ENCODE measurements at places on chromosomes 3 and 15. TPM values are rescaled to one million over a fixed set of nuclear protein-coding genes. Genes with fewer than 3 reads are reported as not detected.

DNA sequence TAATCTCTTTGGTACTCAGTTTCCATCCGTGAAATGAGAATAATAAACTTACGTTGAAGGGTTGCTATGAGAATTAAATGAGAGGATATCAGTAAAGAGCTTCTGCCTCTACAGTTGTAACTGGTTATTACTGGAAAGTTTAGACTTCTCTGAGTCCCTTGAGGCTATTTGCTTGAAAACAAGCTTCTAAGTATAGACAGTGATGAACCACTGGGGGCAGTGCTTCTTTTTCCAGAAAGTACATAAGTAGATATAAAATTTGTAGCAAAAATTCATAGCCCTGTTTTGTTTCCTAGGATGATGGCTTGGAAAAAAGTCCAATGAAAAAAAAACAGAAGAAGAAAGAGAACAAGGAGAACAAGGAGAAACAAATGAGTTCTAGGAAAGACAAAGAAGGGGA, 87.1 kb downstream of the RGMA start:
- no peak for DNase-seq

GRCh38 chr15:101126618-101127505, 125.0 kb downstream of the CHSY1 start:
- DNase-seq: no peak

- no peak for DNase-seq
Observed at GRCh38 chr3:40229386-40229785, 80.1 kb upstream of the EIF1B start.

DNA sequence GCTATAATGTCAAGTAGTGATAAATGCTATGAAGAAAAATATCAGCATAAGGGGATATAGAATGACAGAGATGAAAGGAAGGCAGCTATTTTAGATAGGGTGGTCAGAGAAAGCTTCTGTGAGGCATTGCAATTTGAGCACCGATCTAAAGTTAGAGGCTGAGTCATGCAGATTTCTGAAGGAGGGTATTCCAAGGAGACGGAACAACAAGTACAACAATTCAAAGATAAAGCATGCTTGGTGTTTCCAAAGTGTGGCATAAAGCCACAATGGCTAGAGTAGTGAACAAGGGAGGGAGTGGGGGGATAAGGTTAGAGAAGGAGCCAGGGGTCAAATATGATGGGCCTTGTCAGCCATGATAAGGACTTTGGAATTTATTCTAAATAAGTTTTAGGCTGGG, 71.9 kb downstream of the PFN2 start:
- no peak for DNase-seq

GRCh38 chr3:196867155-196867506, 589 bp upstream of the SENP5 start:
- no peak for DNase-seq

GRCh38 chr3:71611099-71611498, 27.6 kb upstream of the FOXP1 start:
- no peak for DNase-seq

DNA sequence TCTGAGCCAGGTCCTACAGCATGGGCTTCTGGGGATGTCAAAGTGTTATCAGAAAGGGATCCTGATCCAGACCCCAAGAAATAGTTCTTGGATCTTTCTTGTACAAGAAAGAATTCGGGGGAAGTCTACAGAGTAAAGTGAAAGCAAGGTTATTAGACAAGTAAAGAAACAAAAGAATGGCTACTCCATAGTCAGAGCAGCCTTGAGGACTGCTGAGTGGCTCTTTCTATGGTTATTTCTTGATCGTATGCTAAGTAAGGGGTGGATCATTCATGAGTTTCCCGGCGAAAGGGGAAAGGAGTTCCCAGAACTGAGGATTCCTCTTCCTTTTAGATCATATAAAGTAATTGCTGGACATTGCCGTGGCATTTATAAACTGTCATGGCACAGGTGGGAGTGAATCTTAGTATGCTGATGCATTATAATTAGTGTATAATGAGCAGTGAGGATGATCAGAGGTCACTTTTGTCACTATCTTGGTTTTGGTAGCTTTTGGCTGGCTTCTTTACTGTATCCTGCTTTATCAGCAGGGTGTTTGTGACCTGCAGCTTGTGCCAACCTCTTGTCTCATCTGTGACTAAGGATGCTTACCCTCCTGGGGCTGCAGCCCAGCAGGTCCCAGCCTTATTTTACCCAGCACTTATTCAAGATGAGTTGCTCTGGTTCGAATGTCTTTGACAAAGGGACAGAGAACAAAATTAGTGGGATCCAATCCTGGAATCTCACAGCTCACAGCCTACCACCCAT, 41.0 kb downstream of the CRYGS start:
- DNase-seq: no peak

DNA sequence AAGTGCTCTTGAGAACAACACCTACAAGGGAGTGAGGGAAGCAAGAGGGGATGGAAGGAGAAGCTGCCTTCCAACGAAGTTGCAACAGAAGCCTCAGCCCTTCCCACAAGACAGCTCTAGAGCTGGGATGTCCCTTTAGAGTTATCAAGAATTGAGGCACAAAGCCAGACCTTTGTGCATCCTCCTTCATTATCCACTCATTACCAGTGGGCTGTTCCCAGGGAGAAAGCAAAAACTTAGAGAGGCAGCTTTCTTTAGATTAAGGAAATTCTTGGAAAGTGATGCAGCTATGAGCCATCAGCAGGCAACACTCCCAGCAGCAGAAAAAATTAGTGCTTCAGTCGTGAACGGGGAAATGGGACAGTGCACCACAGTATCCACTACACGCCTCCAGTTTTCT, 10.6 kb upstream of the CD96 start:
- no peak for DNase-seq

GRCh38 chr3:58507356-58508078, 15.6 kb downstream of the KCTD6 start:
- DNase-seq: no peak

GRCh38 chr15:42087926-42088800, 6.2 kb downstream of the PLA2G4D start:
- DNase-seq: no peak

GRCh38 chr15:101393172-101393571, 96.3 kb downstream of the PCSK6 start:
- no peak for DNase-seq

- no peak for DNase-seq
Observed at GRCh38 chr15:70164156-70164900, 66.6 kb upstream of the TLE3 start.

- DNase-seq: no peak
Observed at GRCh38 chr15:74826364-74826819, at the start of gene CPLX3. CPLX3 (plus strand) TSS chr15:74826627; CDS start chr15:74826704, 77 bp downstream.

GRCh38 chr3:87206070-87206469, 21.0 kb upstream of the CHMP2B start:
- DNase-seq: no peak

Gene CSPG5
- 47.6 TPM for total RNA-seq

Gene ALDH1L1
- total RNA-seq: 4.7 TPM

Gene PCOLCE2
- total RNA-seq: 12.6 TPM

Gene MB21D2
- 41.1 TPM for total RNA-seq

Gene CLRN1
- not detected for total RNA-seq

Gene SH3BP5
- total RNA-seq: 58.1 TPM

Gene C3orf85
- total RNA-seq: not detected

Gene UTS2B
- total RNA-seq: 0.64 TPM

Gene CCDC39
- 0.54 TPM for total RNA-seq
